Stimulated activated CD8-positive, alpha-beta memory T cell treated with anti-CD3 and anti-CD28 coated beads, Interleukin-2, amount 100 ng/mL, for 1 hour (primary cell): ENCODE measurements at places on chromosomes 3 and 15.

DNA sequence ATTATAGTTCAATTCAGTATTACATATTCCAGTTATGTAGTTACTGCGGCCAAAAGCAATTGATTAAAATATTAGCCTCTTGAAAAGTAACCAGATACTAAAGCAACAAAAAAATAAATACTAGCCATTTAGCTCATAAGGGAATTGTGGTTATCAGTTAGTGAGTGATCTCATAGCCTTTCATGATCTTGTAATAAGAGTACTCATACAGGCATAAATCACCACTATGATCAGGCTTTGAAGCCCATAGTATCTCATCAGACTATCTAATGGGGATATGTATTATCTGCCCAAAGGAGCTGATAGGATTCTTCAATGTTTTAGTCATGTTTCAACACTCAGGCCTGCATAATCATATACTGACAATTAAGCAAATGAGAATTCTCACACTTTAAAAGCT, 184.1 kb upstream of the CCDC54 start:
- DNase-seq = no peak

- no peak for DNase-seq
Observed at GRCh38 chr3:28951772-28952556, 328.9 kb upstream of the RBMS3 start.

GRCh38 chr3:10561946-10562560, 56.7 kb upstream of the ATP2B2 start:
- no peak for DNase-seq

DNA sequence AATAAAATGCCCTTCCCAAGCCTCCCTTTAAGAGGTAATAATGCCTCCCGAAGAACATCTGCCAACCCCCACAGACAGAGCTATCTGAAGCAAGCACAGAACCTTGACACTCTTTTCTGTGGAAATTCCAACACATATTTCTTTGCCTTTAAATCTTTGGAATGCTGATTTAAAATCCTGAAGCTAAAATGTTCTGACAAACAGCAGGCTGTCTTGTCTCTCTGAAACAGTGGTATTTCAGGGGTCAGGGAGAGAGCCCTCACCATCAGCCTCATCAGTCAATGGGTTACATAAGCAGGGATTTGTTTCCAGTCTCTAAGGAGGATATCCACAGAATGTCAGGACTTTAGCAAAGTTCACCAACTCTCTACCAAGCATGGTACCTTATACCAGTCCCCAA, 27.8 kb upstream of the ARHGEF3 start:
- no peak for DNase-seq

GRCh38 chr15:97200161-97200560, 760.3 kb upstream of the ARRDC4 start:
- DNase-seq = no peak
